Activated CD4-positive, alpha-beta T cell treated with anti-CD3 and anti-CD28 coated beads for 36 hours (primary cell): ENCODE measurements at places on chromosomes 1 and 21. TPM values are rescaled to one million over a fixed set of nuclear protein-coding genes. Genes with fewer than 3 reads are reported as not detected.

RIIAD1 gene
- total RNA-seq: not detected

GRCh38 chr1:245166471-245166885 lies 11.7 kb downstream of the KIF26B start:
- no peak overlapping the region for H3K4me3 ChIP-seq
- H3K36me3 ChIP-seq: no peaks in the 10 kb centered on the region
- DNase-seq: no peak

GRCh38 chr21:34909492-34910292 lies 139.4 kb downstream of the RUNX1 start:
- H3K36me3 ChIP-seq: peaks cover 1% of the 10 kb centered on the region
- no peak for DNase-seq
- H3K4me1 ChIP-seq: peaks cover 79% of the 10 kb centered on the region
- H3K27ac ChIP-seq: peak overlapping the region; percentile 66

GRCh38 chr1:108009603-108010195 lies 44.7 kb upstream of the VAV3 start:
- DNase-seq: no peak
- peaks cover 19% of the 10 kb centered on the region for H3K4me1 ChIP-seq
- H3K27me3 ChIP-seq: no peaks in the 10 kb centered on the region
- no peak overlapping the region for H3K4me3 ChIP-seq

ASTN1 gene
- total RNA-seq: not detected

SH3D21 gene
- total RNA-seq: 33.0 TPM

C1orf94 gene
- not detected for total RNA-seq

- H3K27me3 ChIP-seq: peaks cover 26% of the 10 kb centered on the region
- no peak for DNase-seq
- peaks cover 37% of the 10 kb centered on the region for H3K4me1 ChIP-seq
- H3K4me3 ChIP-seq: no peak overlapping the region
Observed at GRCh38 chr1:10918531-10918930, 93.9 kb upstream of the TARDBP start.

DNA sequence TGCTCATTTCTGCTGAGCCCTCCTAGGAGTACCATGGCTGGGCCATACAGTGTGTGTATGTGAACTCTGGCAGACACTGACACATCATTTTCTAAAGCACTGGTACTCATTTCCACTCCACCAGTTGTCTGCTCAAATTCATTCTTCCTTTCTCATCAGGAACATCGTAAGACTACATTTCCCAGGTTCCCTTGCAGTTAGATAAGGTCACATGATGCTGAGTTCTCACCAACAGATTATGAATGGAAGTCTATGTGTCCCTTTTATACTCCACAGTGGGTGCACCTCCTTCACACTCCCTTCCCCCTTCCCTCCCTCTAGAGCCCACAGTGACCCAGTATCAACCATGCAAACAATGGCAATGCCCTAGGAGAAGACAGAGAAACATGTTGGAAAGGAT lies 38.3 kb upstream of the PAX7 start:
- no peak overlapping the region for H3K4me3 ChIP-seq
- no peaks in the 10 kb centered on the region for H3K36me3 ChIP-seq
- peaks cover 12% of the 10 kb centered on the region for H3K27me3 ChIP-seq
- H3K4me1 ChIP-seq: no peaks in the 10 kb centered on the region

GRCh38 chr1:167516404-167517388 lies 1.6 kb downstream of the CD247 start:
- peak overlapping the region; percentile 90 for H3K4me3 ChIP-seq
- peak overlapping the region; percentile 99 for H3K27ac ChIP-seq
- H3K36me3 ChIP-seq: peaks cover 56% of the 10 kb centered on the region
- peak; percentile 57 for DNase-seq

DNA sequence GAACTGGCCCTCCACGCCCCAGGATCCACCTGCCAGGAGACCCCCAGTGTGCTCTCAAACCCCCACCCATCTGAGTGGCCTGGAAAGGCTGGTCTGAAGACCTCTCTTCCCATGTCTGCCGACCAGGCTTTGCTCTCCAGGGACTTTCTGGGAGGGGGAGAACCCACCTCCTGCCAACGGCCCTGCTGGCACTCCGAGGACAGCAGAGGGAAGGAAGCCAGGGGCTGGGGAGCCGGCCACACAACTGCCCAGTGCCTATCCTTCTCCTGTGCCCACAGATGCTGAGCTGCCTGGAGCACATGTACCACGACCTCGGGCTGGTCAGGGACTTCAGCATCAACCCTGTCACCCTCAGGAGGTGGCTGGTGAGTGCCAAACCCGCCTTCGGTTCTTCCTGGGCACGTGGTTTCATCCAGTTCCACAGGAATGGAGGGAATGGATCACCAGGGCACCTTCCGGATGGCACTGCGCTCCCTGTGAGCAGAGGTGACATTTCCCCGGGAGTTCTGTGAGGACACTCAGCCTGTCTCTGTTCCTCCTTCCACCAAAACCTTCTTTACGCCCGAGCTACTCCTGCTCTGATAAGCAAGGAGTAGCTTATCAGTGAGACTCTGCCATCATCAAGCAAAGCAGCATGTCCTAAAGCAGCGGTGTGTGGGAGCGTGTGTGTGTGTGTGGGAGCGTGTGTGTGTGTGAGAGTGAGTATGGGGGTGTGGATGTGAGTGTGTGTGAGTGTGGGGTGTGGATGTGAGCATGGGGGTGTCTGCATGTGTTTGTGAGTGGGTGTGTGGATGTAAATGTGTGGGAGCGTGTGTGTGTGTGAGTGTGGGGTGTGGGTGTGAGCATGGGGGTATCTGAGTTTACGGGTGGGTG lies 105.5 kb downstream of the PDE9A start:
- no peak overlapping the region for H3K4me3 ChIP-seq
- no peak overlapping the region for H3K27ac ChIP-seq
- H3K4me1 ChIP-seq: no peaks in the 10 kb centered on the region
- no peaks in the 10 kb centered on the region for H3K27me3 ChIP-seq

DNA sequence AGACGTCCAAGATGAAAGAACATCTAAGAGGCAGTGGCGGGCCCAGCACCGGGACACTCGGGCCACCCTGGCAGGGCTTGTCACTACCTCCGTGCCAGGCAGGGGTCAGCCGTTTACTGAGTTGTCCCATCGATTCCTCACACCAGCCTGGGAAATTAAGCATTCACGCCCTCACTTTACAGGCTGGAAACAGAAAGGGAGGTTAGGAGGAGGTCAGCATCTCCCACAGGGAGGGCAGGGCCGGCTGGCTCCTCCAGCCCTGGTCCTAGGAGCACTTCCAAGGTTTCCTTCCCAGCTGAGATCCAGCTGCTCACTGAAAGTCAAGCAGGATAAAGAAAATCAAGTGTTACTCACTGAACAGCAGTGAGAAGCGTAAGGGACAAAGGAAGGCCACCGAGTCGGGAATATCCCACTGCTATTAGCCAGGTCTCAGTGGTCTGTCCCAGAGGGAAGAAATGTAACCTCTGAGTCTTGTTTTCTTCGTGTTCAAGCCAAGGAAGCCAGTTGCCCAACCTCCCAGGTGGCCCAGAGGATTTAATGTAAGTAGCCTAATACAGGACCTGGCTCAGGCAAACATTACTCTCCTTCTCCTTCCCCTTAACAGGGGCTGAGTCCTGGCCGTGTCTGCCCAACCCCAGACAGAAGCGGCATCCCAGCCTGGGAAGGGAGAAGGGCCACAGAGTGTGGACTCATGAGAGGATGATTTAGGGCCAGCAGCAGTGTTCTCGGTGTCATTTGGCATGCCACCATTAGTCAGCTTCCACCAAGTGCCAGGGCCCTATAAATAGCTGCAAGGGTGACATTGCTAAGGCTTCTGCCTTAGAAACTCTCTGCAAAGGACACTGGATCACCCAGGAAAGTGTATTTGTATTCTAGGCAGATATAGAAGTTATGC lies 203.1 kb upstream of the GALNT2 start:
- H3K27ac ChIP-seq: no peak overlapping the region
- DNase-seq: no peak
- peaks cover 2% of the 10 kb centered on the region for H3K4me1 ChIP-seq
- no peaks in the 10 kb centered on the region for H3K36me3 ChIP-seq
- H3K4me3 ChIP-seq: no peak overlapping the region

GRCh38 chr21:33886321-33886720 lies 29.3 kb downstream of the ATP5PO start:
- no peaks in the 10 kb centered on the region for H3K27me3 ChIP-seq
- no peaks in the 10 kb centered on the region for H3K4me1 ChIP-seq
- no peaks in the 10 kb centered on the region for H3K36me3 ChIP-seq
- no peak for DNase-seq
- no peak overlapping the region for H3K27ac ChIP-seq

DNA sequence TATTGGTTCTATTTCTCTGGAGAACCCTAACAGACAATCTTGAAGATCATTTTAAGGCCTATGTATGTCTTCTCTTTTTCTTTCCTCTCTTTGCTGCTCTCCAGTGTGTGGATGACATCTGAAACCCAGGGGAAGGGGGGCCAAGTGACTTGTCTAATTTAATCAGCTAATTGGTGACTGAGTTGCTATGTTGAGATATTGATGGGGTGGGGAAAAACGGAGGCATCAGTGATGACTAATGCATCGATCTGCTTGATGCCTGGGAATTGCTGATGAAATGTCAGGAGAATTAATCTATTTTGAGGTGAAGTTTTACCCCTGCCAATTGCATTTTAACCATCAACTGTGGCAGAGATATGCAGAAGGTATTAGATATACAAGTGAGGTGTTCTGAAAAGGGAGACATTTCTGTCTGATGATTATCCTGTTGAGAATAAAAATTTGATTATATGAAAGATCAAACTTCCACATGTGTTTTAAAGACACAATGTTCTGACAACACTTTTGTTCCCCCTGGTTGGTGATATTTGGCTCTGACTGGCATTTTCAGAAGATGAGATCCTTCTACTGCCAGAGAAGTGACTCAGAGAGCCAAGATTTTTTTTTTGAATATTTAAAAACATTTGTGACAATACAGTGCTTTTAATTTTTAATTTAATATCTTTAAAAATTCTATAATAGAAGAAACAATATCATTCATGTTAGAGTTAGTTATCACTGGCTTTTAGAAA lies 18.7 kb upstream of the PTGFR start:
- peaks cover 2% of the 10 kb centered on the region for H3K27me3 ChIP-seq
- no peak for DNase-seq
- H3K27ac ChIP-seq: no peak overlapping the region
- no peaks in the 10 kb centered on the region for H3K36me3 ChIP-seq
- H3K4me1 ChIP-seq: no peaks in the 10 kb centered on the region
- no peak overlapping the region for H3K4me3 ChIP-seq
